ENCODE measurements at places on chromosomes 1 and 21. TPM values are rescaled to one million over a fixed set of nuclear protein-coding genes. Genes with fewer than 3 reads are reported as not detected.

Gene CDK18
- 0.16 TPM for total RNA-seq

Gene ARHGEF16
- 0.09 TPM for total RNA-seq

Gene DENND2D
- total RNA-seq, result 8.9 TPM

Gene AXDND1
- total RNA-seq, result 0.43 TPM

Gene HRNR
- total RNA-seq, result not detected

Gene SLC6A9
- 2.4 TPM for total RNA-seq

Gene KCNT2
- 1.7 TPM for total RNA-seq

Gene FTCD
- total RNA-seq, result 0.60 TPM

Gene GIPC2
- total RNA-seq, result 0.09 TPM

Gene OR2L3
- total RNA-seq, result not detected

Gene OR2L2
- not detected for total RNA-seq

Gene ERG
- under 0.01 TPM for total RNA-seq

Gene THEM5
- not detected for total RNA-seq

Gene RGS1
- not detected for total RNA-seq

All from bronchial smooth muscle cell (primary cell).